Esophagus muscularis mucosa (tissue), 4 donors: ENCODE measurements at places on chromosomes 3 and 15. TPM values are rescaled to one million over a fixed set of nuclear protein-coding genes. Genes with fewer than 3 reads are reported as not detected.

DNA sequence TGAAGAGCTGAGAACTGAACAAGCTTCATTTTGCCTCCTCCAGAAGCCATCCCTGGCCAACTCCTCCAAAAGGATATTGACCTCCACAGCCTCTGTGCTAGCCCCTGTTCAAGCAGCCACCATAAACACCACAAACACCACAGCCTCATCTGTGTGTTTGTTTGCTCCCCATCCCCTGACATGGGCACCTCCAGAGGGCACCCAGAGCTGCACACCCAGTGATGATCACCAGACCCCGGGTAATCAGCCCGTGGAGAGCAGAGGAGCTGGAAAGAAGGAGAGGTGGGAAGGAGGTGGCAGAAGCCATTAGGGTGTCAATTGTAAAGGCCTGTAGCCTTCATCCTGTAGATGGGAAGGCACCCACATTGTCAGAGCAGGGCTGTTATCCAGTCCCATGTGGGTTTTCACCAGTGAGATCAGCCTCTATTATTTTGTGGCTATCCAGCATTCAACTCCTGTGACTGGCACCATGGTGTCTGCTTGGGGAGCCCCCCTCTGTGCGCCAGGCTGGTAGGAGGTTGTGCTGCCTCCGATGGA lies 6.8 kb upstream of the WNT7A start:
- DNase-seq: peak; percentile 81

DNA sequence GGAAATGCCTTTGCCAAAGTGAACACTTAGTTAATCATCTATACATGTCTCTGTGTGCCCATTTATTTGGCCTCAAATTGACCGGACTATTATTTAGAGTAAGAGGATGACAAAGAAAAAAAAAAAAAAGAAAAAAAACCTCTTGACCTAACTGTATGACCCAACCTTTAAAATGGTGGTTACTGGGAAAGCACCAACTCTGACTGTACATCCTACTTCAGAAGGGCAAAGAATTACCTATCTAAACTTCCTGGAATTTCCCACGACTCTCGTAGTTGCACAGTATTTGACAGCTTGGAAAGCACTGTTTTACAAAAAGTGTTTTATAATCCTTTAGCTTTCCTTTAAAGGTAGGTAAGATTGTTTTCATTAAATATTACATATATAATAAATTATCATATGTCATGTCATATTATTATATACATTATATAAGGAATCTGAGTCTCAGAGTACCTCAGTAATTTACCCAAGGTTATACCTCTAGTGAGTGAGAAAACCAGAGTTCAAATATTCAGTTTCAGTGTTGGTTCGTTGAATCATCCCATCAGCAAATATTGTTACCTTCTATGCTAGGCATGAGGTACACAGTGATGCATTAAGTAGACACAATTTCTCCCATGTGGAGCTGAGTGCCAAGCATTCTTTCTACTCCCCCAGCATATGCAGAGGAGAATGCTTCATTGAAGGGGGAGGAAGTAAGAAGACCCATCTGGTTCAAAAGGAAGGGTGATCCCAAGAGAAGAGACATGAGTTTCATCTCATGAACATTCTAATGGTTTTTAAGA lies 5.0 kb downstream of the BCL2A1 start:
- no peak for DNase-seq

Gene GPR176
- 5.1 TPM for total RNA-seq

Gene SLC35G2
- total RNA-seq: 2.9 TPM

- no peak for DNase-seq
Observed at GRCh38 chr3:52322466-52322865, 6.3 kb downstream of the DNAH1 start.

DNA sequence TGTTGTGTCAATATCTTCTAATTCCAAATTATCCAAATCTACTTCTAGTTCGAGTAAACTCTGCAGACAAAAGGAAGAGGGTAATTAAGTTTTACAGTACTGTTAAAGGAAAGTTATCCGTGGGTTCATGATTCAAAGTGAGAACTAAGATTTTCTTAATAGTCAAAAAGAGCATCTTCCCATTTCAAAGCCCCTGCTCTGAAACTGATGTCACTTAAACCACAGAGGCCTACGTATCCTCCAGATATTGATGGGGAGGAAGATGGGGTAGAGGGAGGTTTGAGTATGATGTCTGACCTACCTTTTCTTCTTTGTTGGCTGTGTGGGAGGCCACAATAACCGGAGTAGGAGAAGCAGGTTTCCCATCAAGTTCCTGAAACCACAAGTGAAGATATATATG lies 14.1 kb downstream of the MRPS22 start:
- DNase-seq: no peak
